ENCODE measurements at places on chromosomes 5 and 9. TPM values are rescaled to one million over a fixed set of nuclear protein-coding genes. Genes with fewer than 3 reads are reported as not detected.
A peak's percentile ranks its signal among the peaks of the same experiment; 100 is the strongest.

DNA sequence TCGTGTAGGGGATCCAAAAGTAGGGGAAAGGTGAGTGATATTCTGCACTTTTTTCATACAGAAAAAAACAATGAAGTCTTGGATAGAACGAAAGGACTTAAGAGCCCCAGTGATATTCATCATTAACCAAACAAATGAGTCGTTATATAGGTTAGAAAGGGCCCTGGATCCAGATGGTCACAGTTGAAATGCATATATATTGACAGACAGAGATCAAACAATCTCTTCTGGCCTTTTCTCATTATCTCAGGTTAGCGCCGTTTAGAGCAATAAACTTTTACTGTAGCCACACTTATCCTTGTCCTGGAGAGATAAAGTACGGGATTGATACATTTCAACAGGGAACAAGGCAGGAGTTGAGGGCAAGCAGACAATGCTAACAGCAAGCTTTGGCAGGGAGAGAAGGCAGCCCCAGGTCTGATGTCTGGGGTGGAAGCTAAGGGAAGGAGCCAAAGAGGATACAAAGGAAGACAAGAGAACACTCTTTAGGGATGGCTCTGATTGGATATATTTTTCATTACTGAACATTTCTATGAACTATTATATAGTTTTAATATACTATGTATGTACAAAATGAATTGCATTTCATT is 77.0 kb downstream of the LIFR start:
- no peak overlapping the region for H3K27ac ChIP-seq
- DNase-seq = no peak
- no peak overlapping the region for H3K4me3 ChIP-seq
- no peaks in the 10 kb centered on the region for H3K4me1 ChIP-seq

- no peaks in the 10 kb centered on the region for H3K36me3 ChIP-seq
- H3K27ac ChIP-seq = no peak overlapping the region
- H3K27me3 ChIP-seq = no peaks in the 10 kb centered on the region
- DNase-seq = no peak
Observed at GRCh38 chr9:7119612-7120011, 361.8 kb downstream of the KDM4C start.

GRCh38 chr5:151141535-151141934 is 16.0 kb downstream of the ANXA6 start:
- H3K4me3 ChIP-seq = no peak overlapping the region
- no peaks in the 10 kb centered on the region for H3K27me3 ChIP-seq
- peaks cover 6% of the 10 kb centered on the region for H3K4me1 ChIP-seq
- H3K27ac ChIP-seq = peak overlapping the region; percentile 34
- peak; percentile 58 for DNase-seq
- H3K36me3 ChIP-seq = peaks cover 23% of the 10 kb centered on the region

EFNA5 gene
- 9.4 TPM for polyA plus RNA-seq

DNA sequence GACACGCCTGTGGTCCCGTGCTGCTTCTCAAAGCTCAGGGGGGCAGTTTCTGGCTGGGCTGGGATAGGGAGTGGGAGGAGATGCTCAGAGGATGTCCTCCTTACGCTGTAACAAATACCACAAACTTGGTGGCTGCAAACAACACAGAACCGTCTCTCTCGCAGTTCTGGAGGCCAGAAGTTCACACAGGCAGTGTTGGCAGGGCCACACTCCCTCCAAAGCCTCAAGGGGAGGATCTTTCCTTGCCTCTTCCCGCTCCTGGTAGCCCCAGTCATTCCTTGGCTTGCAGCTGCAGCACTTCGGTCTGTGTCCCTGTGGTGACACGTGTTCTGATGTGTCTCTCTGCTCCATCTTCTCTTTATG is 10.4 kb upstream of the ORM1 start:
- no peaks in the 10 kb centered on the region for H3K27me3 ChIP-seq
- no peak overlapping the region for H3K4me3 ChIP-seq
- DNase-seq = no peak
- no peaks in the 10 kb centered on the region for H3K4me1 ChIP-seq
- H3K36me3 ChIP-seq = no peaks in the 10 kb centered on the region

DNA sequence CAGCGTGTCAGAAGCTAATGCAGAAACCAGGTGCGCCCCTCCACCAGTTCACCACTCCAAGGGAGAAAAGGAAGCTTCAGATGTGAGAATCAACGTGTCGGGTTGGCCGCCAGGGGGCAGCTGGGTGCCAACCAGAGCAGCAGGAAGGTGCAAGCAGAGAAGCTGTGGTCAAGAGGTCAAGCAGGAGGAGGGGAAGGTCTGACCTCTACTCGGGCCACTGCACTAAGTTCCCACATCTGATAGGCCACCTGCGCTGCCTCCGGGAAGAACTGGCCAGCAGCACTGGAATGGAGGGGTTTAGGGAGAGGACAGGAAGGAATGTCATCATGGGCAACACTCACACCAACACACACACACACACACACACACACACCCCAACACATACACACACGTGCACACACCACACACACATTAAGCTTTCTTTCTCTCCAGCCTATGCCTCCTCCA is 31.4 kb downstream of the ANXA6 start:
- H3K27ac ChIP-seq = no peak overlapping the region
- peak; percentile 85 for DNase-seq
- peaks cover 17% of the 10 kb centered on the region for H3K36me3 ChIP-seq

GRCh38 chr5:99070822-99071221 is 142.0 kb upstream of the CHD1 start:
- no peak for DNase-seq
- no peaks in the 10 kb centered on the region for H3K4me1 ChIP-seq
- H3K27ac ChIP-seq = no peak overlapping the region
- no peak overlapping the region for H3K4me3 ChIP-seq
- no peaks in the 10 kb centered on the region for H3K36me3 ChIP-seq

GRCh38 chr5:56561-57290 is 35.2 kb upstream of the PLEKHG4B start:
- no peak overlapping the region for H3K27ac ChIP-seq
- H3K4me3 ChIP-seq = no peak overlapping the region
- peak; percentile 79 for DNase-seq
- H3K36me3 ChIP-seq = no peaks in the 10 kb centered on the region
- peaks cover 7% of the 10 kb centered on the region for H3K4me1 ChIP-seq

KIF24 gene
- 2.3 TPM for polyA plus RNA-seq

DNA sequence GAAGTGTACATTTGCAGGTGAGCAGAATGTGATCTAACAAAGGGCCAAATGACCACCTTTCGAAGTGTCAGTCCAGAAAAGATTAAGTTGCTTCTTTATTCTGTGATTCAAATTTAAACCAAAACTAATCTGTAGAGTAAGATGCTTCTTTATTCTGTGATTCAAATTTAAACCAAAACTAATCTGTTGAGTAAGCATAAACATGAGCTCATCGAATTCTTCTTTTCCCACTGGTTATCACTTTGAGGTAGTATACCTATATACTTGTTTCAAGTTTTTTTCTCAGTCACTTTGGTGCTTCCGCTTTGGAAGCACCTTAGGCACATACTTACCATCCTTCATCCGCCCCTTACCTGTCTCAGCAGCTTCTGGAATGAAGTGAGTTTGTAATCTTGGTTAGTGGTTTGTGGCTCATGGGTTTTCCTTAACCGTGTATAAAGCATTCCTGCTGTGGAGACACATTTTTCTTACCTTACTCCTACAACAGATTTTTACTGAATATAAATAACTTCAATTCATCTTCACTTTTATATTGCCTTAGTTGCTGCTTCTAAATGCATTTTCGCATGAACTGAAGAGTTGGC is 40.7 kb upstream of the CTXN3 start:
- H3K36me3 ChIP-seq = no peaks in the 10 kb centered on the region
- DNase-seq = no peak
- H3K27me3 ChIP-seq = no peaks in the 10 kb centered on the region
- no peaks in the 10 kb centered on the region for H3K4me1 ChIP-seq

DNA sequence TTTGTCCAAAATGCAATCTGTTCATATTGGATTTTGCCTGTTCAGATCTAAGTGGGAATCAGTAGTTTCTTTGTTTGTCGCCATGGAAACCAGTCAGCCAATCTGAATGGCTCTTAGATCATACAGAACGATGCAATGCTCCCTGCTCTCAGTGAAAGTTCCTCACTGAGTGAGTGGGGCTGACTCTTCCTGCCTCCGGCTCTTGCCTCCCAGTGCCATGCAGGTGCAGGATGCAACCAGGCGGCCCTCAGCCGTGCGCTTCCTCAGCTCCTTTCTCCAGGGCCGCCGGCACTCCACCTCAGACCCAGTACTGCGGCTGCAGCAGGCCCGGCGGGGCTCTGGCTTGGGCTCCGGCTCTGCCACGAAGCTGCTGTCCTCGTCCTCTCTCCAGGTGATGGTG is at the start of gene PTPDC1:
Gene PTPDC1, plus strand, starts transcription at position 151 of the 400 bp plus-strand sequence. Its CDS starts 67 bp downstream, at position 218.
- H3K27ac ChIP-seq = no peak within 1 kb of the TSS
- DNase-seq = peak; percentile 77
- H3K36me3 ChIP-seq = no peaks in the 10 kb centered on the region
- H3K4me3 ChIP-seq = no peak within 1 kb of the TSS

DNA sequence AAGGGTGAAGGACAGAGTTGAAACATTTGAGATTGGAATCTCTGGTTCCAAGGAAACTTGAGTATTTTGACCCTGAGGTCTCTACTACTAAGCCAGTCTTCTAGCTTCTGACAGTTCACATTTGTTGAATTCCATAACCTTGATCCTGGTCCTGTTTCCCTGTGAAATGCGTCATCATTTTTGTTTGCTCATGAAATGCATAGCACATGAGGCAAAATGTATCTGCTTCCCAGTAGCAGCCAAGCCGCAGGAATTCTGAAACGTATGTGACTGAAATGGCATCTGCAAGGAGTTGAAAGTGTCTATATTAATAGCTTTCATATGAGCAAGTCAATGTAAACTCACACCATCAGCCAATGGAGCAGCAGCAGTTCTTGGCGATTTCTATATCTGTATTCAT is 307.9 kb downstream of the CSNK1G3 start:
- H3K27ac ChIP-seq = no peak overlapping the region
- H3K36me3 ChIP-seq = no peaks in the 10 kb centered on the region
- H3K27me3 ChIP-seq = no peaks in the 10 kb centered on the region

- no peaks in the 10 kb centered on the region for H3K27me3 ChIP-seq
- no peak for DNase-seq
- H3K4me1 ChIP-seq = peaks cover 2% of the 10 kb centered on the region
- H3K4me3 ChIP-seq = no peak overlapping the region
- no peak overlapping the region for H3K27ac ChIP-seq
Observed at GRCh38 chr5:180323941-180324600, 29.1 kb downstream of the GFPT2 start.

DNA sequence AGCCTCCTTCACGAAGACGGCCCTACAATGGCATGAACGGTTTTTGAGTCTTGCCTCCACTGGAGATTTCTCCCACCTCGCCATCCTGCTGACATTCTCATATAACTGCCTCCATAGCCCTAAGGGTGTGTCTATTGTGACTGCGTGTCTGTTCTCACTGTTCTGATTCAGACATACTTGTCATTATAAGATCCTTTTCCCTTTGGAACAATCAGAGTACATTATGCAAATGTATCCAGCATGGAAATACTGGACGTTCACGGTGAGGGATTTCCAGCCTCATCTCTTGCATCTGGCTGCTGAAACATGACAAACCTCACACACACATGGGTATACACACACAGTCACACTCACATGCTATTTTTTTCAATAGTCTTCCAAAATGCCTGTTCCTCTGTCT is 402.1 kb downstream of the DIRAS2 start:
- no peak overlapping the region for H3K4me3 ChIP-seq
- H3K27ac ChIP-seq = no peak overlapping the region
- no peaks in the 10 kb centered on the region for H3K27me3 ChIP-seq
- DNase-seq = no peak
- H3K4me1 ChIP-seq = no peaks in the 10 kb centered on the region
- H3K36me3 ChIP-seq = no peaks in the 10 kb centered on the region

- H3K4me1 ChIP-seq = no peaks in the 10 kb centered on the region
- DNase-seq = no peak
- no peak overlapping the region for H3K4me3 ChIP-seq
Observed at GRCh38 chr5:168085261-168086031, 206.0 kb upstream of the WWC1 start.

Data from H1 (cell line).